ENCODE measurements at places on chromosomes 11 and 22.

DNA sequence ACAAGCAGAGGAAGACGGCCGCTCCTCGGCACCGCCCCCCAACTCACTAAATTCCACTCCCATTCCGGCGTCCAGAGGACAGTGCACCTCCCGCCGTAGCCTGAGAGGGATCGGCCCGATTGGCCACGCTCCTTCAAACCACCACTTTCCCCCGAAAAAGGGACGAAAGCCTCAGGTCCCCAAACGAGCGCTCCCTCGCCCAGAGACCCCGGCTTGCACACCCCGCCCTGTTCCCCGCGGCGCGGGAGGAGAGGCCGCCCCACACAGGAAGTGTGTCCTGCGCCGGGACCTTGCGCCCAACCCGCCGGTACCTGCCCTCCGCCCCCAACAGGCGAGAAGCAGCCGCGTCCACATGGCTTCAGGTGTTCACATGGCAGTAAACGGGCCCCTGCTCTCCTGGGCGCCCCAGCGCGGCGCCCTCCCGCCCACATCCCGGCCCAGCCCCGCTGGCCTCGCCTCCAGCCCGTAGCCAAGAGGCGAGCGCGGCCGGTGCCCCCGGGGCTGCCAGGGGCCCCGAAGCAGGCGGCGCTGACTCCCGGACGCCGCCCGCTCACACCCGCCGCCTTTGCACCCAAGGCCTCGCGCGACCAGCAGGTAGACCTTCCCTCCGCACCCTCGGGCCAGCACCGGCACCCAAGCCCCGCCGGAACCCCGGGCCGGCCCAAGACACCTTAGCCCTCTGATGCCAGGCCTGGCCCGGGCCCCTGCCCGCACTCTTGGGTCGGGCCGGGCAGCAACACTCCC, 849 bp downstream of the TCF20 start:
- DNase-seq, result peak; percentile 12

DNA sequence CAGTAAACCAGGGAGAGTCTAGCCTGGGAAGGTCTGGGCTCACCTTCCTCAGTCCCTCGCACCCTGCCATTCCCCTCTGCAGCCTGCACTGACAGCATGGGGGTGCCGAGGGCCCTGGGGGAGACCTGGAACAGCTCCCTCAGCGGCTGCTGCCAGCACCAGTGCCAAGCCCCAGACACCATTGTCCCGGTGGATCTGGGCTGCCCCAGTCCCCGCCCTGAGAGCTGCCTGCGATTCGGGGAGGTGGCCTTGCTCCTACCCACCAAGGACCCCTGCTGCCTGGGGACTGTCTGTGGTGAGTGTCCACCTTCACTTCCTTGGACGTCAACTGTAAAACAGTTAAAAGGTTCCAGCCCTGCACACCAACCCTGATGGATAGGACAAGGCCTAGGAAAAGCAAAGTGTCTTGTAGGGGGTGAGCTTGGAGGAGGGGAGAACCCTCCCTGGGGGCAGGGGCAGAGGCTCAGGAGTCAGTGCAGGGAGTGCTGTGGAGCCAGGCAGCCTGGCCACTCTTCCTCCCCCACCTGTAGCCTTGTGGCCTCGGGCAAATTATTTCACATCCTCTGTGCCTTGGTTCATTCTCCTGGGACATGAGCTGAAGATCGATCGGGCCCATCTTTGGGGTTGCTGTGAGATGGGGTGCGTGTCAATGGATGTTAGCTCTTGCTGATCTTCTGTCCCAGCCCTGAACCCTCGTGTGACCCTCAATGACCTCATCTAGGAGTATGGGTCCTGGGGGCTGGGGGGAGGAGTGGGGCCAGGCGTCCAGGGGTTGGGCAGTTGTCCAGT, 85.2 kb upstream of the MYOD1 start:
- no peak for DNase-seq

- no peak for DNase-seq
Observed at GRCh38 chr22:25482868-25483639, 81.4 kb upstream of the GRK3 start.

DNA sequence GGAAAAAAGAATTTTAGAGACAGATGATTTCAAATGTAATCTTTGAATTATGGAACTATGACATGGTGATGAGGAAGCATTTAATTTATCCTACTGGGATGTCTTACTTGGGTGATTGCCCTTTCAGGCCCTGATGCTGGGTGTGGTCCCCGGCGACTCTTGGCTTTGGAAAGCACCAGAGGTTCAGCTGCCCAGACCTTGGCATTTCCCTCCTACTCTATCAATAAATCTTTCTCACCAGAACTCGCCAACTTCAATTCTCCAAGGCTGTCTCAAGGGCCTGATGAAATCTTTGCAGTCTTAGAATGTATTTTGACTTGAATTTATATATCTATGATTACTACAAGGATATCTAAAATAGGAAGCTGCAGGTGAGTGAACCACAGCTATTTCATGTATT, 18.5 kb upstream of the OR4D5 start:
- no peak for DNase-seq

GRCh38 chr22:30943368-30943767, 25.2 kb downstream of the MORC2 start:
- no peak for DNase-seq

- DNase-seq, result no peak
Observed at GRCh38 chr11:29002816-29003215, 894.6 kb downstream of the METTL15 start.

Measured in NCI-H774 (cell line).